Urinary bladder (tissue), 4 donors: ENCODE measurements at places on chromosomes 5 and 9. TPM values are rescaled to one million over a fixed set of nuclear protein-coding genes. Genes with fewer than 3 reads are reported as not detected.

The PCDH12 gene
- 2.5 TPM for polyA plus RNA-seq

The CDK5RAP2 gene
- polyA plus RNA-seq, result 27.5 TPM

The SRD5A1 gene
- 6.5 TPM for polyA plus RNA-seq

The SLC6A18 gene
- polyA plus RNA-seq, result not detected

The SLC1A3 gene
- 15.7 TPM for polyA plus RNA-seq

The RAPGEF6 gene
- 6.1 TPM for polyA plus RNA-seq

The CDKN2B-AS1 gene
- 0.22 TPM for polyA plus RNA-seq

The ASPN gene
- polyA plus RNA-seq, result 7.6 TPM

The FSTL4 gene
- 4.0 TPM for polyA plus RNA-seq

The MAMDC4 gene
- polyA plus RNA-seq, result 3.8 TPM

The PCDHGB6 gene
- polyA plus RNA-seq, result 5.0 TPM

The LCN12 gene
- 0.41 TPM for polyA plus RNA-seq

The SNCAIP gene
- polyA plus RNA-seq, result 1.6 TPM
